ENCODE measurements at places on chromosomes 7 and 10.

- no peak for DNase-seq
These were observed 22.8 kb downstream of the WDFY4 start for GRCh38 chr10:48707472-48707871.

DNA sequence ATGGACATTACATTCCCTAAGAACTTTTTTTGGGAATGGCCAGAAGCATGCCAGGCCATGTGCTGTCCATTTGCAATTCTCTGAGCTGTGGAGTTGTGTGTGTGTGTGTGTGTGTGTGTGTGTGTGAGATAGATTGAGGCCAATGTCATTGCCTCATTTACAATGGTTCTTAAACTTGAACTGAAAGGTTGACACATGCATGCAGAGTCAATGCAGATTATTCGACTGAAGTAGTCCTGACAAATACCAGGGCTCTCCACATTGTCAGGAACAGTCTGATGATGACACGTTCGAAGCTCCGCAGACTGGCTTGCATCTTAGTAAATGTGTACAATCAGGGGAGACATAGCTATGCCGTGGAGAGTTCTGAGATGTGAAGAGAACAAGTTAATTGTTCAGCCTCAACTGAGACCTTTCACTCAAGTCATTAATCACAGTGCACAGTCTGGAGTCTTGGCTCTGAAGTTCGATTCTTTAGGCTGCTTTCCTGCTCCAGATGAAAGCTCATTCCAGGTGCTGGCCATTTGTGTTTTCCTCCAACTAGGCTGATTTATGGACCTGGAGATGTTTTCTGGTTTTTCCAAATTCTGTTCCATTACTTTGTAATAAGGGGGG is 921.9 kb downstream of the LRMDA start:
- no peak for DNase-seq

GRCh38 chr7:148763622-148764021 is 64.9 kb downstream of the CUL1 start:
- DNase-seq: no peak

DNA sequence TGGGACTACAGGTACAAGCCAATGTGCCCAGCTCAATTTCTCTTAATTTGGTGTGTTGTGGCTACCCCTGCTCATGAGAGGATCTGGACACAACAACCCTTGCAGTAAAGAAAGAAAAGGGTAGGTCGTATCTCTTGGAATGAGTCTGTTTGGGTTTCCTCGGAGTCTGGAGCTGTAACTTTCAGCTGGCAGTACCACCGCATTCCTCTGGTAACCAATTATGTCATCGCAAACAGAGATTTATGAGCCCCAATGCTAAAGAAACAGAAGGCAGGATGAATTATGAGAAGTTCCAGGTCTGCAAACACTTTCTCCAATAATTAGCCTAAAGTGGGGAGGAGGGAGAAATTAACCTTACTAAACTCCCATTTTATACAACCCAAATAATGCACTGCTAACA is 186.6 kb upstream of the NRP1 start:
- peak; percentile 6 for DNase-seq

DNA sequence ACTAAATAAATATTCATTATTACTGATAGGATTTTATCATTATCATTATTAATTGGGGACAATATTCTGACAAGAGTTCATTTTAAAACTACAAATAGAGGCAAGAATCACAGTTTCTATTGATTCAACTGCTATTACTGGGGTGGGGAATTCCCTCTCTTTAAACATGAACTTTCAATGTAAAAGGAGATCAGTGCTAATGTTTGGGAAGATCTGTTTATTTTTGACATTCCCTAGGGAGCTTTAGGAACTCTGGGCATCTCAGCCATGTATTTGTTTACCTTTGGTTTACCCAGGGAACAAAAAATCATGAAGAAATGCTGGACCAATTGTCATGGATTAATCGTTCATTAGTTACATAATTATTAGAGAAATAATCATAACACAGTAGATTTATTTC is 443.2 kb upstream of the AKR1E2 start:
- no peak for DNase-seq

DNA sequence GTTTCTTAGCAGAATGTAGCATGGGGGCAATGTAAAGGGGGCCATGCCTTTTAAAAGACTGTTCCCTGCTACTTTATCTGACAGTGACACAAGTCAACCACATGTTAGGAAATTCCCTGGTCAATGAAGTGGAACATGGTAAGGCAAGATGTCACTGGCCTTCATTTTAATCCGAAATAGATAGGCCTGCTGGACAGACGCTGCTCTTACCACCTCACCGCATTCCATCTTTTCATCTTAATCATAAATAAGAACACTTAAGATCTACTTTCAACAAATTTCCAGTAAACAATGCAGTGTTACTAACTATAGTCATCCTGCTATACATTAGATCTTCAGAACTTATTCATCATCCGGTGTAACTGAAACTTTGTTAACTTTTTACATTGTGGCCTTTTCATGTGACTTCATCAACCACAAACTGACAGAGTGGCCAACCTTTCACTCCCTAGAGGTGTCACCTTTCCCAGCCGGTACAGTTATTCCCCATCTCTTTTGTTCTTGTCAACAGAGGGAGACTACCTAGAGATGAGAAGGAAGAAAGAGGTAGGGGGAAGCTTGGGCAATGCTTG is 15.6 kb downstream of the ASB4 start:
- DNase-seq: no peak

DNA sequence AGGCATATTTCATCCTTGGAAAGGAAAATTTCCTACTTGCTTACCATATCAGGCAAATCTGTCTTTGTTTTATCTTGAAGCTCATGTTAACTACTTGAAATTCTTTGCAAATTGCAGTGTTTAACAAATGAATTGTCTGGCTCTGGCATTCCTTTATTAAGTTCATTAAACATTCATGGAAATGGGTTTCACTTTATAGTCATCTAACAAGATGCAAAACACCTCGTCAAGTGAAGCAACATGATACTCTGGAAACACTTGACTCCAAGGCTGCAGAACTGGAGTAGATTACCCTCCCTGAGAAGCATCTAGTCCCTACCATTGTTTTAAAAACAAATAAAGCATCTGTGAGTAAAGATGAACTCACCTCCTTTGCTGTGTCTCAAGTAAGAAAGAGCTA is 1086.9 kb downstream of the NRG3 start:
- DNase-seq: no peak

GRCh38 chr7:107147464-107148393 is 21.1 kb upstream of the HBP1 start:
- DNase-seq: no peak

DNA sequence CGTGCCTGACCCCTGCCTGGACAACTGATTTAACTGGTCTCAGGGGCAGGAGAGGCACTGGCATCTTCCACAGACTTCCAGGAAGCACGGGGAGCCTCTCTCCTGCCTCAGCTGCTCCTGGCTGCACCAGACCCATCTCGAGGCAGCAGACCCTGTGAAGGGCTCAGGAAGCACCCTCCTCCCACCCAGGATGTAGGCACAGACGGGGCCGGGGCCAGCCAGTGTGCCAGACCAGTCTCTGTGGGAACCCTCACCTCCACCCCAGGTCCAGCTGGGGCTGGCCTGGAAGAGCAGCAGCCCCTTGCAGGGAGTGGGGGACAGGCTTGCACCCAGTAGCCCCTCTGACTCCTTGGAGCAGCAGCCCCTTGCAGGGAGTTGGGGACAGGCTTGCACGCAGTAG is 56.3 kb downstream of the RASGEF1A start:
- DNase-seq: no peak

DNA sequence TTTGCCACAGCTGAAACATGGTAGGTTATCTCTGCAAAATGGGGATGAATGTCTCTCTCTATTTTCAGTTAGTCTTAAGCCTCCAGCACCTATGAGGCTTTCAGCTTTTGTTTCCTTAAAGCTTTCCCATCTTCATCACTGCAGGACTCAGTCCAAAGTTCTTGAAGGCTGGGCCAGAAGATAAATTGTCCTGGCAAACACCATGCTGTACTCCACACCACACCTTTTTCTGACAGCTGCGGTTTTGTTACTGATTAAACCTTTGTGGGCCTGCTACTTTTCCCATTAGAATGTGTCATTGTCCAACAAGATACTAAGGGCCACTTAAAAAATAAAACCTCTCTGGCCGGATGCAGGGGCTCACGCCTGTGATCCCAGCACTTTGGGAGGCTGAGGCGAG is 87.2 kb upstream of the A1CF start:
- DNase-seq: no peak

DNA sequence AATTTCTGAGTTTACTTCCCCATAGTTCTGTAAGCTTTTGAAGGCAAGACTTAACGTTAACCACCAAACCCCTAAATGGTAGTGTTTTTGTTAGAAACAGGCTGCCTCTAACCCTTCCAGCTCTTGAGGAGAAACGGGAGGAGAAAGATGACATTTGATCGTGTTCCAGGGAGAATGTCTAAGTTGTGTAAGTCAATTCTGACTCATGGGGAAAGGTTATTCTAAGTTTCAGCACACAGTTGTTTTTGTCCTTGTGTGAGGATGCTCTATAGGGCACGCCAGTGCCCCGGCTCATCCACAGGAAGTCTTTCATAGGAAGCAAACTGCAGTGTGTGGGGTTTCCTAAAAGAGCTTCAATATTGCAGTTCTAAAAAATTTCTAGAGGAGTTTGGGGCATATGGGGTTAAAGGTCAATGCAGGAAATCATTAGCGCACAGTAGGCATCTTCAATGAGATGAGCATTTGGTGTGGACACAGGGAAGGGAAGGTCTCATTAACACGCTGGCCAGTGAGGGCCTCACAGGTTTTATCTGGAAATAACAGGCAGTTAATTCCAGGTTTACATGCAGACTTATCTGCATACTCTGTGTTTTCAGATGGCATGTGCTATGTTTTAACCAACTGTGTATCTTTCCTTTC is 638.2 kb upstream of the IGFBP3 start:
- DNase-seq: no peak

GRCh38 chr10:103555712-103556111 is 62.2 kb downstream of the NEURL1 start:
- no peak for DNase-seq

DNA sequence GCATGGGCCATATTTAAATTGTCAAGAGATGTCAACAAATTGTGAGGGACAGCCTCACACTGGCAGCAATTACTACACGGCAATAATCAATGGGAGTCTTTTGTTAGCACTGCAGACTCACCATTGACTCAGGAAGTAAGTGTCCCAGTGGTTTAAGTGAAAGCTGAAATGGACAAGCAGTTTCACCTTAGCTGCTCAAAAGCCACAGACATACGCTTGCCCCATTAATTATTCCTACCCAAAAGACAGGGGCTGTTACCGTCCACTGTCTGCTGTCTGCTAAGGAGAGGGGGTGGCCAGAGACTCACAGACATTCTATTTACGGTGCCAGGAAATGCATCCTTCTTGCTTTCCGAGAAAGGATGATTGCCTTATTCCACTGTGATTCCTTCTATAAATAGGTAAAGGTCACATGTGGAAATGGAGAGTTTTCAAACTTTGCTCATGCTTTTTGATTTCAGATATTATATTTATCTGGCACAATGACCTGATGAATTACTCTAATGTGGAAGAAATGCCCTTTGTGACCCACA is 309.7 kb upstream of the NFE2L3 start:
- no peak for DNase-seq

- no peak for DNase-seq
These were observed 25.4 kb upstream of the INPP5F start for GRCh38 chr10:119700321-119700954.

- DNase-seq: no peak
These were observed 126.5 kb downstream of the FAM107B start for GRCh38 chr10:14648005-14648765.

DNA sequence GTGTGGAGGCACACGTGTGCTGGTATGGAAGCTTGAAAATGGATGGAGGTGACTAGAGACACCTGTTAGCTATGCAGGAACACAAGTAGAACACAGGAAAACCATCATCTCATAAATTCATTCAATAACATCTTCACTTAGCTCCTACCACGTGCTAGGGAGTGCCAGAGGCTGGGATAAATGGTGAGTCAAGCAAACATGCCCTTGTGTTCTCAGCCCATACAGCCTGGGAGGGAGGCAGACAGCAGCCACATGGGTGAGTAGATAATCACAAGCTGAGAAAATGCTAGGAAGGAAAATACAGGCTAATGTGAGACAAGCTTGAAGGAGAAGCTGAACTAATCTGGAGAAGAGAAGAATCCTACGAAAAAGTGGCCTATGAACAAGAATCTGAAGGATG is 468.0 kb upstream of the ZMIZ1 start:
- no peak for DNase-seq

GRCh38 chr10:97196223-97197029 is 10.7 kb upstream of the SLIT1 start:
- DNase-seq: peak; percentile 84

DNA sequence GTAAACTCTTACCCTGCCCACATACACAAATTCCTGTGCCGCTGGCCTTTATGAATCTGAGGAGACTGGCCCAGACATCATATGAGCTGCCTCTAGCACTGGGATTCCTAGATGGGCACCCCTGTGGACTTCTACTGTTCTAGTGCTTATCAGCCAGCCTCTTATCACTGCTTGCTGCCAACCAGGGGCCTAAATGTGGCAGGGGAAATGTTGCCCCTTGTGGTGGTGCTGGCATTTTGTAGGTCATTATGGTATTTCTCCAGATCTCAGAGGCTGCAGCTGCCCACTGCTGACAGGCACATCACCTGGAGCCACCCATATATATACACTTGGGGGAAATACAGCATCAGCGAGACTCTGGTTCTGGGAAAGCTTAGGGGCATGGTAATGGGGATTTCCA is 5.4 kb downstream of the SFR1 start:
- DNase-seq: no peak

GRCh38 chr10:109866168-109866994 is 56.9 kb downstream of the XPNPEP1 start:
- DNase-seq: no peak

DNA sequence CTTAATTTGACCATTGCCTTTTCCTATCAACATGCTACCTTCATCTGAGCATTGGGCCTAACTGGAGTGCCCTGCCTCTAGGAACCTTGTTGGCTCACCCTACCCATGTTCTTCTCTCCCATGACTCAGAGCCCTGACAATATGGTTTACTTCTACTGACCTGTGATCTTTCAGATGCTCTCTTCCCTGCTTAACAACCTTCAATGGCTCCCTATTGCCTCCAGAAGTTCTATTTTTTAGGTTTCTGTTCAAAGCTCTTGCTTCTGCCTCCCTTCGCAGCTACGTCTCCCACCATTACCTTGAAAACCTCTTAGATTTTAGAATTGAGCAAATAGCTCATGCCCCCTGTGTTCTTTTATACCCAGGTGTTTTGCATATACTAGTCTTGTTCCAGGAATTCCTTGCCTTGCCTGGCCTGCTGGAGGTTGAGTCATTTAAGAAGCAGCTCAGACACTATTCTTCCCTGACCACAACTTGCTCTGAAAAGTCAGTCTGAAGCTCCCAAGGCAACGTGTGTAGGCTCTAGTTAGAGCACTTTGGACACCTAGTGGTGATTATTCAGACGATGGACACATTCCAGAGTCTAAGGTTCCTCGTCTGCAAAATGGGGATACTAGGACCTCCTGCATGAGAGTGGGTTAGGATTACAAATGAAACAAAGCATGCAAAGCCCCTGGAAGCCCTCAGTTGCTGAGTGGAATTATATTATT is 64.4 kb upstream of the EMX2 start:
- peak; percentile 23 for DNase-seq

DNA sequence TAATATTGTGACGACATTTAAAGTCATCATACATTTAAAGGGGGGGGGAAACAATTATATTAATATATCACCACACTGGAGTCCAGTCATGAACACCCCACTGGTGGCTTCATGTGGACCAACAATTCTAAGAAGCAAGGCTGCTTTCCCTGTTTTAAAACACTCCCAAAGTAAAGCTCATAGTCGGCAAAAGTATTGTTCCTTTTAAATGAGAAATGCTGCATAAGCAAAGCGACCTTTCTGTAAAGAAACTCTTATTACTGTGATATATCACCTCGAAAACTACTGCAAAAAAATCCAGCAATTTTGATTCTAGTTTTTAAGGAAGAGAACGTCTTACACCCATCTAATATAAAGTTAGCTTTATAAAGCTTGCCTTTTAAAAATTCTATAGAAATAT is 112.8 kb downstream of the DOCK4 start:
- DNase-seq: no peak
